Stimulated activated naive CD4-positive, alpha-beta T cell (primary cell): ENCODE measurements at places on chromosomes 2 and 18.

- no peak for DNase-seq
These were observed 34.5 kb upstream of the TSPYL6 start for GRCh38 chr2:54290356-54291025.

- no peak for DNase-seq
These were observed 27.1 kb downstream of the ZNF532 start for GRCh38 chr18:58891776-58892175.

DNA sequence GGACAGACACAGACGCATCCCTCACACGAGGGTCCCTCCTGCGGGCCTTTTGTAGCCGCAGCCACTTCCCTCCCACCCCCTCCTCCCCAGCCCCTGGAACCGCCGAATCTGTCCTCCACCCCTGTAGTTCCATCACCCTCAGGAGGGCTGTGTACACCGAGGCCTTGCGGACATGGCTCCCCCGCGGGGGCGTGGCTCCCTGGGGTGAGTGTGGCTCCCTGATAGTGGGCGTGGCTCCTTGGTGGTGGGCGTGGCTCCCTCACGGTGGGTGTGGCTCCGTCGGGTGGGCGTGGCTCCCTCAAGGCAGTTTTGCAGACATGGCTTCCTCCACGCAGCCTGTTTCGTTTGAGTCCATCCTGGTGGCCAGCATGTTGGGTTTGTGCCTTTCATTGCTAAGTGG lies 420.7 kb upstream of the SALL3 start:
- DNase-seq, result no peak

DNA sequence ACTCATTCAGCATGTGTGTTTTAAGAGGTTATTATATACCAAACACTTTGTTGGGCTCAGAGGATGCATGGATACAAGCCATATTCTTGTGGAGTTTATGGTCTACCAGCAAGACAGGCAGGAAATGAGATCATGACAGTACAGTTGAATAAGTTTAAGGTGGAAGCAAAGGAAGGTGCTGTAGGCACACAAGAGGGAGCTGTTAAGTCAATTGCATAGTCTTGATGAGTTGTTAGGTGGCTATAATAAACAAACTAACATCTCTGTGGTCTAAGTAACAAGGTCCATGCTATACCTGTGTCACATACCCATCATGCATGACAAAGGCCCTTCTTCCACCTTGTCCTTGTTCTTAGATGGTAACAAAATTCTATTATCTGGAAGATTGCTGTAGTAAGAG lies 538.3 kb downstream of the CNTNAP5 start:
- no peak for DNase-seq

GRCh38 chr2:159200498-159200897 lies 86.0 kb downstream of the WDSUB1 start:
- DNase-seq, result no peak

DNA sequence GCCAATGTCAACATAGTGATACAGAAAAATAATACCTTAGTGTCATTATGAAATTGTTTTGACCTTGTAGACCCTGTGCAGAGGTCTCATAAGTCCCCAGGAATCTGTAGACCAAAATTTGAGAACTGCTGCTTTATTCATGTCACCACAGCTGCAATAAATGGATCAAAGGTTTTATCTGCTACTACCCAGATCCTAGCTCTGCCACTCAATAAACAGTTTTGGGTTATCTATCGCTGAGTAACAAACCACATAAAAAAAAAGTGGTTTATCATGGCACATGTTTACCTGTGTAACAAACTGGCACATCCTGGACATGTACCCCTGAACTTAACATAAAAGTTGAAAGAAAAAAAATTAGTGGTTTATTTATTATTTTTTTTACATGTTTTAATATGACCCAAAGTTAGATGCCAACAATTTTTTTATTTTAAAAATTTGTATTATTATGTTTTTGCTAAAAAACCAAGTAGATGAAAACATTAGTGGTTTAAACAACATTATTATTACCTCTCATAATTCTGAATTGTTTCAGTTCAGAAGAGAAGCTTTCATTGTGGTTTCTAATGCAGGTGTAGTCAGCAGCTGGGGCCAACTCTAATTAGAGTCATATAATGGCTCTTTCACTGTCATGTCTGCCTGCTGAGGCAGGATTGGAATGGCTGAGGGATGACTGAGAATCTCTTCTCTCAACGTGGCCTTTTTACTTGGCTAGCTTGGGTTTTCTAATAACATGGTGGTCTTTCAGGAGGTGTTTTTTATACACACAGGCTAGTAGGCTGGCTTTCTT lies 103.3 kb upstream of the SLC38A11 start:
- DNase-seq, result no peak

DNA sequence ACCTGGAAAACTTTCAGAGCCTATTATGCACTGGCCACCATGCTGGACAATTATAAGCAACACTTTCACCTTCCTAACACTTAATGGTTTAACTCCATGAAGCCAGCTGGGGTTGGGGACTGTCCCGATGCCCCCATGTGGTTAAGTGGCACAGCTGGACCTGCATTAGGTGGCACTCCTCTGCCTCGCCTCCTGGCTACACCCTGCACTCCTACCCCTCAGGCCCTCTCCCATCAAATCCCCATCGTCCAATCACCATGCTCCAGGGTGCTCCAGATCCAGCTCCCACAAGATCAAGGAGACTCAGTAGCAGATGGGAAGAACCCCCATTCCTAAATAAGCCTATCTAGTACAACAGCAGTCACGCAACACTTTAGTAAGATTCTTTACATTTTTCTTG lies 53.8 kb downstream of the HDLBP start:
- DNase-seq, result no peak

- DNase-seq, result no peak
These were observed 822.9 kb downstream of the RNF144A start for GRCh38 chr2:7740114-7740513.

GRCh38 chr2:154161286-154161685 lies 289.6 kb downstream of the GALNT13 start:
- DNase-seq, result no peak

GRCh38 chr2:149082079-149082478 lies 43.6 kb downstream of the LYPD6B start:
- DNase-seq, result no peak

- DNase-seq, result no peak
These were observed 242.7 kb downstream of the TMEM182 start for GRCh38 chr2:103004426-103004942.

GRCh38 chr2:128276878-128277675 lies 41.6 kb downstream of the HS6ST1 start:
- DNase-seq, result no peak

GRCh38 chr2:65634304-65634703 lies 201.9 kb upstream of the SPRED2 start:
- DNase-seq, result no peak

DNA sequence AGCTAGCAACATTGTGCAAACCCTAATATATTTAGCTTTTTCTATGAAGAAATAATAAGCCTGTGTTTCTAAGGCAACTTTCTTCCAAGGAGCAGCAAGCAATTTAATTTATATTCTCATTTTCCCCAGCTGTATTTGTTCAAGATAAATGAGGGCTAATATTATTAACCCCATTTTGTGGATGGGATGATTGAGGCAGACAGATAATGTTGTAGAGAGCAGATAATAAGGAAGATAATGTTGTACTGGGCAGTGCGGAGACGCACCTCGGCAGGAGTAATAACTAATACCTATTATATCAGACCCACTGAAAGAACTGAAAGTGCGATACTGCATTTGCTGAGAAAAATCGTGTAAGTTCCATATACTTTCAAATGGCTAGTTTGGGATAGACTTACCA lies 344.1 kb upstream of the FANCL start:
- DNase-seq, result no peak

DNA sequence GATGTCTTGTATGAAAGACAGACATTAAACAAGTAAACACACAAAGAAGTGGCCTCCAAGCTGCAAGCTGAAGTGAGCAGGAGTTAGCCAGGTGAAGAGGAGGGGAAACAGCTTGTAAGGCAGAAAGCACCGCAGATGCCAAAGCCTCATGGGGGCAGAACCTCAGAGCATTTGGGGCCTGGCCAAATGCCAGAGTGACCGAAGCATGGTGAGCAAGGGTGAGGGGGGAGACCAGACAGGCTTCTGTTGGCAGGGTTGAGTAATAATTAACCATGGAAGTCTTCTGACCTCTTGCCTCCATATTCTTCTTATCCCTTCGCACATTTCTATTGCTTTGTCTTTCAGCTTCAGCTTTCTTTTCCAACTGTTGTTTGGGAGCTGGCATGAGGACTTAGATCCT lies 5.6 kb downstream of the QPCT start:
- DNase-seq, result no peak

- no peak for DNase-seq
These were observed 132.9 kb upstream of the HDAC4 start for GRCh38 chr2:239533569-239534316.

GRCh38 chr2:203626952-203627681 lies 79.3 kb upstream of the CD28 start:
- no peak for DNase-seq

GRCh38 chr2:141317986-141318385 lies 812.8 kb downstream of the LRP1B start:
- no peak for DNase-seq

GRCh38 chr2:114518738-114519137 lies 76.3 kb downstream of the DPP10 start:
- DNase-seq, result no peak

DNA sequence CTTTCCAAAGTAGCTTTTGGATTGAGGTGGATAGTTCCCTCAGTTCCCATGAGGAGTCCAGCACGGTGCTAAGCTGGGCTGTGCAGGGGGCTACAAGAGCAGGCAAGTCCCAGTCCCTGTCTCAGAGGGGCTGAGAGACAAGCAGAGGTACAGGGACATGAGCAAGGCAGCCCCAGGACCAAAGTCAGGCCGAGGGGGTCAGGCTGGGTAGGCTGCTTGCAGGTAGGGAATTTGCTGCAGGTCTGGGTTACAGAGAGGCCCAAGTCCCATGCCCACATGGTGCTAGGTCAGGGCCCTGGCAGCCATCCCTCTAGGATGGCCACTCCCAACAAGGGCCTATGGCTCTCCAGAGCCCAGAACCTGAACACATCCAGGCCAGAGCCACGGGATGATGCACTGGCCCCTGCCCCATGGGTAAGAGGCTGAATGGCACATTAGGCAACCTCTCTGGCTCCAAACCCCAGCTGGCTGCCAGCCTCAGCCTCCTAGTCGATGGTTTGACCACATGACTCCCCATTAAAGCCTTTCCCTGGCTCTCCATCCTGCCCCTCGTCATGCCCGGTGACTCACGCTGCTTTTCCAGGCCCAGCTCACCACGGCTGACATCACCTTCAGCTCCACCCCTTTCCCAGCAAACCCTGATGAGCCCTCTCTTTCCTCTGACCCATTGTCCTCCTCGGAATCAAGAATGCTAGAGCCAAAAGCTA lies 83.7 kb downstream of the SDC1 start:
- DNase-seq, result no peak

GRCh38 chr18:32439802-32440201 lies 30.9 kb downstream of the GAREM1 start:
- DNase-seq, result no peak

- DNase-seq, result no peak
These were observed 315.9 kb upstream of the THUMPD2 start for GRCh38 chr2:40095000-40095399.

DNA sequence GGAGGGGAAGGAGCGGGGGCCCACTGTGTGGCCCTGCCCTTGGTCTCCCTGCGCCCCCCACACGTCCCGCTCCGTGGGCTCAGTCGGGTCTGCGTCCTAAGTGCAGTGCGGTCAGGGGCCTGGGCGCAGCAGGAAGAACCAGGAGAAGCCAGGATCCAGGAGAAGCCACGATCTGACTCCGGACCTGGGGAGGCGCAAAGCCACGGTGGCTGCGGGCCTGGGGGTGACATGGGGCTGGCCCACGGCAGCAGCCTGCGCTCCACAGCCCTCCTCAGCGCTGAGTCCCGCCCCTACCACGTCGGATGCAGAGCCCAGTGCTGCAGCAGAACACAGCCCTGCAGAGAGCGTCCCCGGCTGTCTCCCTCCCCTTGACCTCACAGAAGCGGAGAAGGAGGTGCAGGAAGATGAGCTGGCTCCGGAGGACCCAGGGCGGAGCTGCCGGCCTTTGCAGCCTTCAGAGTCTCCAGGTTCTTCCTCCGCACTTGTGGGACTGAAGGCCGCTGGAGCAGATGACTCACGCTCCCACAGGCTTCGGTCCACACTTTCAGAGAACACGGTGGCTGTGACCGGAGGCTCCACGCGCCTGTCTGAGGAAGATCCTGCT lies 589.2 kb upstream of the SALL3 start:
- no peak for DNase-seq

DNA sequence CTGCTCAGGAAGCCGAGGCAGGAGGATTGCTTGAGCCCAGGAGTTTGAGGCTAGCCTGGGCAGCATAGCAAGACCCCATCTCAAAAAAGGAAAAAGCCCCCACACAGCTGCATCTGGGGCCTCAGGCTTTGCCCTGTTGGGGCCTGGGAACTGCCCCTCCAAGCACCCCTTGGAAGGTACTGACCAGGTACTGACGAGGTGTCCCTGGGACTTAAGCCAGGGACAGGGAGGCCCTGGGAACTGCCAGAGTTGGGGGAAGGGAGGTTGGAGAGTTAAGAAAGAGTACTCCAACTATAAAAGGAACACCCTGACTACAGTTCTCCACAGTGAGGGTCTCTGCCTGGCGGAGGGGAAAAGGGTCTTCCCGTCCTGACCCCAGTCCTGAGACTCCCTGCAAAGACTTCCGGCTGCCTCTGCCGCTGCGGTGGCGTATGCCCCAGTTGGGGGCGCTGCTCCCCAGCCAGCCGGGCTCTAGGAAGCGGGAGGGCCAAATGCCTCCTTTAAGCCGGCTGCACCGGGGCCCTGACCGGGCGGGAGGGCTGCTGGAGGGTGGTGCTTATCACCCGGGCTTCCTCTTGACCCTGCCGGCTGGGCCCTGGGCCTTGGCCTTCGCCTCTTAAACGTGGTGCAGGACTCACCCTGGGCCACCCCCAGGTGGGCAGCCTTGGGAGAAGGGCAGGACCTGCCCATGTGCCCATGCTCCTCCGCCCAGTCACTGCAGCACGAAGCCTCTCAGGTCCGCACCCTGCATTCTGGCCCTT lies 12.8 kb downstream of the SLC30A3 start:
- DNase-seq, result peak; percentile 28

- DNase-seq, result no peak
These were observed 137.8 kb upstream of the RND3 start for GRCh38 chr2:150625303-150625702.

DNA sequence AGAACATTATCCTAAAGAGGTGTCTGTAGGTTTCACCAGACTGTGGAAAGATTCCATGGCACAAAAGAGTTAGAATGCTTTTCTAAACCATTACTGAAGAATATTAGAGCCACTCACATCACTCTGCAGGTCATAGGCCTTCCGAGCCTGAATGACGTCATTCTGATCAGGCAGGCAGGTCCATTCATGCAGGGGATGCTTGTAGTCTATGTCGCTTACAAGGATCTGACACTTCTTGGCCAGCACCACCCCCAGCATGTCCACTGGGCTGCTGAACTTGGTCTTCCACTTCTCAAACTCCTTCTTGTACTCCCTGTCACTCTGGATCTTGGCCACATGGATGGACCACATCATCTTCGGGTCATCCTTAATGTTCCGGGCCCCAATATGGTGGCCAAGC lies 120.1 kb downstream of the NEB start:
- no peak for DNase-seq

GRCh38 chr2:6896930-6897759 lies 19.6 kb downstream of the RSAD2 start:
- DNase-seq, result peak; percentile 31
